CD4-positive, alpha-beta T cell (primary cell): ENCODE measurements at places on chromosomes 3 and 15. TPM values are rescaled to one million over a fixed set of nuclear protein-coding genes. Genes with fewer than 3 reads are reported as not detected.

Gene A4GNT
- not detected for total RNA-seq

Gene SOX14
- not detected for total RNA-seq

Gene RTP1
- not detected for total RNA-seq

Gene CELF6
- total RNA-seq, result 2.4 TPM

Gene SMAD6
- 0.69 TPM for total RNA-seq

Gene NR2E3
- not detected for total RNA-seq

Gene PRSS50
- not detected for total RNA-seq

Gene OR5H1
- not detected for total RNA-seq

Gene GPR27
- total RNA-seq, result 1.1 TPM

Gene ARNT2
- not detected for total RNA-seq

Gene SIDT1
- total RNA-seq, result 28.8 TPM

Gene GOLGA8G
- not detected for total RNA-seq

Gene RETNLB
- total RNA-seq, result not detected

Gene CYP8B1
- not detected for total RNA-seq

Gene ZBTB47
- 0.80 TPM for total RNA-seq

Gene EIF4E3
- 48.2 TPM for total RNA-seq

Gene CLDN16
- total RNA-seq, result not detected

Gene TEX55
- not detected for total RNA-seq

Gene COL6A6
- not detected for total RNA-seq

Gene NLGN1
- total RNA-seq, result not detected

Gene ISG20
- total RNA-seq, result 152 TPM

Gene FBN1
- 0.11 TPM for total RNA-seq

Gene FBXO40
- total RNA-seq, result not detected

Gene MYO5C
- 0.93 TPM for total RNA-seq

Gene SLC24A5
- not detected for total RNA-seq

Gene CHST2
- total RNA-seq, result 2.0 TPM
